ENCODE measurements at places on chromosomes 4 and X.

DNA sequence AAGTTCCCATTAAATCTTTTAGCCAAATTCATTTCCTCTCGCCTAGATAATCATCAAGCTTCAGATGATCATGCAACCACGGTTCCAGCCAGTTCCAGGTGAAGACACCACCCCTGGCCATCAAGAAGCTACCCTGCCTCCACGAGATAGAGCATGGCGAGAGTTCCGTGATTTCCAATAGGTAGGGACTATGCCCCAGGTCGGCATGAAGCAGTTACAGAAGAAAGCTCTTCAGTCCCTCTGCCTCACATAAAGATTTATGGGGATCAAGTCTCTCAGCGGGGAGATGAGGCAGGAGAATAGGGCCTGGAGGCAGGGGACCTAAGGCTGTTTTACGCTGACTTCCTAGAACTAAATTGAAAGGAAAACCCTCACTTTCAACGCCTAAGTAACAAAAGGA lies 183.9 kb downstream of the OR13H1 start:
- no peak for DNase-seq

- no peak for DNase-seq
Measured at GRCh38 chr4:108367751-108368150, 199.0 kb upstream of the LEF1 start.

DNA sequence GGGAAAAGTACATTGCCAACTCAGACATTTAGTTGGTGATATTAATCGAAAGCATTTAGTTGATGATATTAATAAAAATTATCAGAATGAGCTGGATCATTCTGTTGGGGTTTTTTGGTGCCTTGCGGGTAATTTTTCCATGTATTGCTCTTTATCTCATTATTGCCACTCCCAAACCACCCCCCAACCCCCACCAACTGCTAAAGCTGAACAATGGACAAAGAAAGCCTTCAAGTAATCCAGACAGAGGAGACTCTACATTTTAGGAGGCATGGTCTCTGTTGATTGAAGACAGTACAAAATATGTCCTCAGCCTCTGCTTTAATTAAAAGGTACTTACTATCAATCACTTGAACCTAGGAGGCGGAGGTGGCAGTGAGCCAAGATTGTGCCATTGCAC lies 22.5 kb downstream of the PDK3 start:
- DNase-seq, result no peak

DNA sequence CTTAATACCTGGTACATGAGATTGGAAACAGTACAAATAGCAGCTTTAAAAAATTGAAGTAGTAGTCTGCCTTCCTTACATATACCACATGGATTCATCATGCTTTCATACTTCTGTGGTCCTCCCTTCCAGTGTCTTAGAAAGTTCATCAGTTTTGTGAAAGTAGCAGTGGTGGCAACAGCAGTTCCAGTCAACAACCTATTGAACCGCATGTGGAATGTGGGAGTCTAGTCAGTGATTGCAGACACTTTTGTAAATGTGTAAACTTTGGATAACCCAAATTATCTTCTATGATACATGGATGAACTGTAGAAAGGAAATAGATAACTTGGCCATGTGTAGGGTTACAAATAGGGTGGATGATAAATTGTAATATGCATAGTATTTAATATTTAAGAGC lies 34.1 kb downstream of the FNIP2 start:
- no peak for DNase-seq

GRCh38 chr4:4763822-4764557 lies 95.5 kb upstream of the MSX1 start:
- DNase-seq, result no peak

DNA sequence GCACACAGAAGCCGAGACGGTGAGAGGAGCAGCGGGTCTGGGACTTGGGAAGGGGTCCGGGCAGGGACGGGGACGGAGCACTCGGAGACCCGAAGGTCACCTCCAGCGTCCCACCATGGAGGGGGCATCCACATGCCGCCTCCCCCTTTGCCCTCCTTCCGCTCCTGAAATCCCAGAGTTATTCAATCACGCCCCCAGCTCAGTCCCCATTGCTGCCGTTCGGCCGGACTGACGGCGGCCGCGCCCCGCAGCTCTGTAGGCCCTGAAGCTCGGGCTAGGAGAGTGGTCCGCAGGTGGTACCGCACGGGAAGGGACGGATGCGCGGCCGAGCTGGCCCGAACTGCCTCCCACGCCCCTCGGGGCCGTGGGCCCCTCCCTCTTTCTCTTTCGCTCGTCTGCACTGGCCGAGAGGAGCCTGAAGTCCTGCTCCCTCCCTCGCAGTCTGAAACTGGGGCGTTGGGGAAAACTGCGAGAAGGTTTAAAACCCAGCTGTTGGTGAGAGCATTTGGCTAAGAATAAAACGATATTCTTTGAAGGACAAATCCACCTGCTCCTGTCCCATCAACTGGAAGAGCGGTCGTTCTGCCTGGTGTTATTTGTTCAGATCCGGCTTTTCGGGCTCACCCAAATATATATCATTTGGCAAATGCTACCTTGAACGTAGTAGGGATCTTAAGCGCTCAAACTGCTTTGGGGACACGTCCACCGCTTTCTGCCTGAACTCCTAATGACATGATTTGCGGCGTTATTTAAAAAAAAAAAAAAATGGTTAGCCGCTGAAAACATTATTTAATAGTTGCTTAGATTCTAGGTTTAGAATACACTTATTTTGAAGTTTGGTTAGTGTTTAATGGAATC lies 719 bp downstream of the USO1 start:
- peak; percentile 86 for DNase-seq

DNA sequence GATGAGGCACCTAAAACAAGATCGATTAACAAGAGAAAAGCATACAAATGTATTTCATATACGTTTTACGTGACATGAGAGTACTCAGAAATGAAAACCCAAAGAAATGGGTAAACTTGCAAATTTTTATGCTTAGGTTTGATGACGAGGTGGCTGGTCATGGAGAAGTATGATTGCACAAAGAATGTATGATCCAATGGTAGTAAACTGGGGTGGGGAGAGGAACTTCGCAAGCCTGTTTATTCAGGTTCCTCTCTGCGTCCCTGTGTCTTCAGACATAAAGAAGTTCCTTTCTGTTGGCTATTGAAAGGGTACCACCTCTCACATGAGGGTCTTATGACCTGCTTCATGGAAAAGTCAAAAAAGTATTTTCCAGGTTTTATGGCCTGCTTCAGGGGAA lies 309.2 kb downstream of the BCOR start:
- no peak for DNase-seq

DNA sequence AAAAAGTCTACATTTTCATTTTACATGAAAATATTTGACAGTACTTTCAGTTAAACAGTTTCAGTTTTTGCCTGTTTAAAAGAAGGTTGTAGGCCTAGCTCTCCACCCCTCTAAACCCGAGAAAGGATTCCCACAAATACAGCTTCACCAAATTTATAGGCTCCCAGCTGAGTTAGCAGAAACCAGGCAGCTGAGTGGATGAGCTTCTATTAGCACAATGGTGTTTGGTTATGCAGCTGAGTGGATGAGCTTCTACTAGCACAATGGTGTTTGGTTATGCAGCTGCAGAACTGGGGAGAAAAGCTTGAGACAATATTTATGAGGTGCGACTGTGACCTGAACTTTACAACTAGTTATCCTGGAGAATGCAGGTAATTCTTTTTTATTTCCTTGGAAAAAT lies 36.6 kb upstream of the PAQR3 start:
- DNase-seq, result no peak

DNA sequence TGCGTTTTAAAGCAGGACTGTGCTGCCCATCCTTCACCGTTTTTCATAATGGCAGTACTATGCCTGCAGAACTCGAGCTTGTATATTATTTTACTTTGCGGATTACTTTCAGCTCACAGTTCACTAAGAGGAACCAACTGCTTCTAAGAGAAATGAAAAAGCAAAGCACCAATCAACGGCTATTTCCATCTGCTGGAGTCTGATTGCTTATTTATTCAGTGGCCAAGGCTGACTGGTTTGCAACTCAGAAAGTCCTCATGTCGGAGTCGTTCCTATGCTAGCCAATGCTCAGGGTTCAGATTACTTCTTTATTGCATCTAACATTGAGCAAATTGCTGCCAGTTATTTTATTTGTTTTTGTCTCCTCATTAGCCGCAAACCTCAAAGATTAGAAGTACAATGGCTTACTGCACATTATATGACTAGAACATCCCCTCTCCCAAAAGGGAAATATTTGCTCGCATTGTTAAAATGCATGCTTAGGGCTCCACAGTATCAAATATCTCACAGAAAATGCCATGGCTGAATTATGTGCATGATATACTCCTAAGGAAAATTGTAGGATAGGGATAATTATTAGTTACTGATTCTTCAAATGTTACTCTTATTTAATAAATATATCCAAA lies 1628.2 kb upstream of the ADGRL3 start:
- no peak for DNase-seq

GRCh38 chrX:96372313-96373046 lies 312.2 kb upstream of the DIAPH2 start:
- DNase-seq, result no peak

DNA sequence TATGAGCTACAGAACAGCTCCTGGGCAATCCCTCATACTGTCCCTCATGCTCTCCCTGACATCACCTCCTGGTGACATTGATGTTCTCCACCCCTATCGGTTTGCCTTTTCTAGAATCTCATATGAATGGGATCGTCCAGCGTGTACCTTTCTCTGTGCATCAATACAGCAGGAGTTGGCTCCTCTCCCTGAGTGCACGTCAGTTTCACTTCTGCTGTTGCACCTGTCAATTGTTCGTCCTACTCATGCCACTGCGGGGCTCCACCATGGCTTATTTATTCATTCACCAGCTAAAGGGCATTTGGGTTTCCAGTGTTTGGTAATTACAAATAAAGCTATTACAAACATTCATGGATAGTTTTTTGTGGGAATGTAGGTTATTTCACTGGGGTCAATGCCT lies 269.1 kb upstream of the ZFP42 start:
- no peak for DNase-seq

DNA sequence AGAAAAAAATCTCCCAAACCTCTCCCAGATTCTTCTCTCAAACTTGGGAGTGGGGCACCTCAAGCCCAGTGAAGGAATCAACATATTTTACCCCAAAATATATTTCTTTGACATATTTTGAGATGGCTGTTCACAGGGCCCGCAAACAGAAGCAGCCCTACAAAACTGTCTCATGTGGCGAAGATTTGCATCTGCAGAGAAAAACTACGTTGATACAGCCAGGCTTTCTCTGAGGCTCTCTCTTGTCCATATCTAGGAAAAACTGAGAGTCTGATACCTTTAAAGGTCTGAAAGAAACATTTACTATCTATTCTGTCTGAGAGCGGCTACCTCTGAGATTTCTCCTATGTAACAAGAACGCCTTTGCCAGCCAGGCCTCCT lies 23.3 kb upstream of the TMSB4X start:
- no peak for DNase-seq

DNA sequence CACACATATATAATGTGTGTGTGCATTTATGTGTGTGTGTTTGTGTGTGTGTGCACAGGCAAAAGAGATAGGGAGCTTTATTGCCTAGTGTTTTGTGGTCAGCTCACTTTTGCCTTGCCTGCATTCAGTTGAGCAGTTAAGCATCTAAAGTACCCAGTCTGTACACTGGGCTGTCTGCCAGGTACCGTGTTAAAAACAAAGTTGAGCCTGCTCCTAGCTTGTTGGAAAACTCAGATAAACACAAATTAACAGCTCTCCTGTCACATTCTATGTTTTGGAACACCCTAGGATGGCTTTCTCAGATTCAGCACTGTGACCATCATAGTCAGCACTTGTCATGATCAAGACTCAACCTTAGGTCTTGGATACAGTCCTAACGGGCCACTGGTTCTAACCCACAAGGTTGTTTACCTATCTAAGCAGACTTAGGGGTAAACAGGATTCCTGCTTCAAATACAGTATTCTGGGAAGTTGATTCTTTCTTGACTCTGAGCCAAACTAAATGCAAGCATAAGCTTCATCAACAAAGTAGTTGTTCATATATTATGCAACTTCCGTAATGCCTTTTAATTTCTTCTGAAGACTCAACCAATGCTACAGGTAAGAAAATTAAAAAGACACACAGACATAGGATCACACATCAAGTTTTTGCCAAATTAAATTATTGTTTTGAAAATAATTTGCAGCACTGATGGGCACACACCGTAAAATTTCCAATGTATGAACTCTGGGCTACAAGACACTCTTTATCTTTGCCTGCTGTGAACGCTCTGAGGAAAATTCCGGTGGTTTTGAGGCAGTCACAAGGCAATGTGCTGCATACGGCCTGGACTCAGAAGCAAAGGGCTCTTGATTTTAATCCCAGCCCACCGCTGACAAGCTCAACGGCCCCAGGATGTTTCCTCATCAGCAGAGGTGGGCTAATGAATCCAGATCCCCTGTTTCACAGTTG lies 11.3 kb upstream of the CD99 start:
- DNase-seq, result no peak

- DNase-seq, result no peak
Measured at GRCh38 chrX:97763391-97763790, 879.7 kb downstream of the RPA4 start.

DNA sequence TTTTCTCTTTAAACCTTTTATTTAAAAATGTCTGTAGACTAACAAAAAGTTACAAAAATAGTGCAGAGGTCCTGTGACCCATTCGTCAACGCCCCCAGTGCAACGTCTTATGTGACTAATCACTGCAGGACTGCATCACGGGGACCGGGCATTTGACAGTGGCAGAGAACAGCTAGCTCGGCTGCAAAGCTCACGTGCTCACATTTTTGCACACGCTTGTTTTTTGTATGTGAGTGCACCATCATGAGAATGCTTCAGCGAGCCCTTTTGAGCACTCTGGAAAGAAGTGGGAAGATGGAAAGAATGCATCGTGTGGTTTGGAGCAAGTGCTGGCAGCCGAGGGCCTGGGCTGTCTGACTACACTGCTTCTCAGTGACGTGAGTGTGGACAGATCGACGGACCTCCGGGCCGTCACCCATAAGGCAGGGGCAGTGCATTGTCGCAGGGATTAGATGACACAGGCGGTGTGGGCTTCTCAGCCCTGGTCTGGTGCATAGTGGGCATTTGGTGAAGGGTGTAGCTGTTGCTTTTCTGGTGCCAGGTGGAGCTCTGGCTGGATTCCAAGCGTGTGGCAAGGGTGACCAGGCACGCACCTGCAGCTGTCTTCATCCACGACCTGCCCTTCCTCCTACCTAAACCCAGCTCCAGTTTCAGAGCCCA lies 17.7 kb downstream of the SPON2 start:
- peak; percentile 70 for DNase-seq

GRCh38 chr4:15145709-15146108 lies 143.4 kb downstream of the CPEB2 start:
- no peak for DNase-seq

DNA sequence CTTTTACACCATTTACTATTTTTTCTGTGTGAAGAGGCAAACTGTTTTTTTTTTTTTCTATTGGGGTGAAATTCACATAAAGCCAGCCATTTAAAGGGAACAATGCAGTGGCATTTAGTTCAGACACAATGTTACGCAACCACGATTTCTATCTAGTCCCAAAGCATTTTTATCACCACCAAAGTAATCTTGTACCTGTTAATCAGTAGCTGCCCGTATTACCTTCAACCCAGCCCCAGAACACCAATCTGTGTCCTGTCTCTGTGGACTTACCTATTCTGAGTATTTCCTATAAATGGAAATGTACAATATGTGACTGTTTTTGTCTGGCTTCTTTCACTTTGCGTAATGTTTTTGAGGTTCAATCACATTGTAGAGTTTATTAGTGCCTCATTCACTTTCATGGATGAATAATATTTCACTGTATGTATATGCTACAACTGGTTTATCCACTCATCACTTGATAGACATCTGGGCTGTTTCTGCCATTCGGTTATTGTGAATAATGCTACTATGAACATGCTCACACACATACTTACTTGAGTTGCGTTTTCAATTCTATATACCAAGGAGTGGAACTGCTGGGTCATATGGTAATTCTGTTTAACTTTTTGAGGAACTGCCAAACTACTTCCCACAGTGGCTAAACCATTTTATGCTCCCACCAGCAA lies 116.2 kb downstream of the CDS1 start:
- no peak for DNase-seq
